ENCODE measurements at places on chromosomes 5 and 9. TPM values are rescaled to one million over a fixed set of nuclear protein-coding genes. Genes with fewer than 3 reads are reported as not detected.
A peak's percentile ranks its signal among the peaks of the same experiment; 100 is the strongest.

Gene ATG12
- total RNA-seq, result 39.6 TPM

Gene TPPP
- total RNA-seq, result 0.14 TPM

Gene CFAP90
- total RNA-seq, result not detected

Gene SLCO6A1
- total RNA-seq, result not detected

Gene CDH9
- total RNA-seq, result not detected

Gene PDZD2
- total RNA-seq, result 14.5 TPM

Gene PDGFRB
- not detected for total RNA-seq

- no peak for DNase-seq
Observed at GRCh38 chr5:154138701-154139100, 51.8 kb upstream of the GALNT10 start.

DNA sequence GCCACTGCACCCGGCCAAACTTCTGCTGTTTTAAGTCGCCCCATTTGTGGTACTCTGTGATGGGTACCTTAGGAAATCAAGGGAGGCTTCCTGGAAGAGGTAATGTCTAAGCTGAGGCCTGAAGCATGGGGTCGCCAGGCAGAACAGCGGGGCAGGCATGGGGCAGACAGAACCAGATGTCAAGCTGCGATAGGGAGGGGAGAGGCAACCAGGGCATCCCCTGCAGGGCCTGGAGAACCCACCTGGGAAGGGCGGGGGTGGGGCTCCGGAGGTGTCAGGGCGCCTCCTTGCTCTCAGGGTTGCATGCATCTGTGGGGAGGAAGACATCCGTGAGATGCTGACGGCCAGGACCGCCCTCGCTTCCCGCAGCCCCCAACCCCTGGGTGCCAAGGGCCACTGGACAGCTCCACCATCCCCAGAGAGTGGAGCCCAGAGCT is 2.8 kb downstream of the LCN15 start:
- DNase-seq, result no peak

DNA sequence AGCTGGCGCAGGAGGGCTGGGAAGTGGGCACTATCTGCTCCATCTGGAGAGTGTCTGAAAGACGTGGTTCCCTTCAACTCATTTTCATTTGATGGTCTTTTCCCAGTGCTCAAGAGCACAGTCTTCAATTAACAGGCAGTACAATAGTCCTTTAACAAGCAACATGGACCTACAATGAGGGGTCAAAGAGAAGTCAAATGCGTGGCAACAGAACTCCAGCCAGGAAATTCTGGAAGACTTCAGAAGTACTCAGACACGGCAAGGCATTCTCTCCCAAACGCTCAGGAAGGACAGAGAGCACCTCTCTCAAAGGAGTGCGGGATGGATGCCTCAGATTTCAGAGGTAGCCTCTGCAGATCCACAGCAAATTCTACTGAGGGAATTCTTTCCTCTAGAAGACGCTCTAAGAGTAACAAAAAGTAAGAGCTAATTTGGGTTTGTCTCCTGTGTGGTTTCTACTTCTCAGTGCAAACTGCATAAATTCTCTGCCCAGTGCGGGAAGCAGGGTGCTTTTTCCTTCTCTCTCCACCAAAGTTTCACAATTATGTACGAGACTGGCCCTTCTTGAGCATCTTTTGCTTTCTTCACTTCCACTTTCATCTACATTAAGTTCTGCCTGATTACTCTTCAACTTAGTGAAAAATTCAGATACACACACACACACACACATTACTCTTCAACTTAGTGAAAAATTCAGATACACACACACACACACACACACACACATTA is 56.4 kb downstream of the LHFPL2 start:
- DNase-seq, result no peak

- DNase-seq, result no peak
Observed at GRCh38 chr5:174708476-174709207, 15.7 kb upstream of the MSX2 start.

GRCh38 chr5:152437866-152438265 is 32.8 kb upstream of the NMUR2 start:
- DNase-seq, result no peak

- no peak for DNase-seq
Observed at GRCh38 chr5:180085837-180086236, 14.3 kb upstream of the RNF130 start.

- no peak for DNase-seq
Observed at GRCh38 chr5:9712911-9713310, 82.8 kb upstream of the TAS2R1 start.

DNA sequence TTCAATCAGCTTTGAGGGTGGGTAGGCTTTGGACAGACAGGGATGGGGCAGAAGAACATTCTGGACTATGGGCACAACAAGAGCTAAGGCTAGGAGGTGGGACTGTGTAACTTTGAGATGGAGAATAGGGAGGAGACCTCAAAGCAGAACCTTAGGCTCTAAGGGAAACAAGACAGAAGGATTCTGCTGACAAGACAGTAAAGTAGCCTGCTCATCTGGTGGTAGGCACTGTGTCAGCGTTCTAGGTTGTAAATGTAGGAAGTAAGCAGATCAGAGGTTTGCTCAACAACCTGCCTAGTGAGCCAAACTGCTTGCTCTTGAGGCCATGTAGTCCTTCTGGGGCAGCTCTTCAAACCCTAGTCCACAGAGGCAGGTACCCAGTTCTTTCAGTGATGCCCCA is 15.0 kb upstream of the IL12B start:
- DNase-seq, result no peak

GRCh38 chr9:87327575-87328125 is 170.0 kb upstream of the DAPK1 start:
- DNase-seq, result peak; percentile 42

- DNase-seq, result no peak
Observed at GRCh38 chr5:91129748-91130147, 253.4 kb downstream of the ARRDC3 start.

- peak; percentile 87 for DNase-seq
Observed at GRCh38 chr5:113020461-113021273, 44.1 kb downstream of the DCP2 start.

GRCh38 chr5:63959177-63959982 is 2.9 kb downstream of the HTR1A start:
- DNase-seq, result peak; percentile 9

GRCh38 chr5:115778417-115778816 is 38.0 kb downstream of the CDO1 start:
- DNase-seq, result no peak

- no peak for DNase-seq
Observed at GRCh38 chr5:59137846-59138245, 555.0 kb downstream of the RAB3C start.

GRCh38 chr5:17893026-17893635 is 258.9 kb downstream of the TAF11L14 start:
- DNase-seq, result no peak

- DNase-seq, result no peak
Observed at GRCh38 chr9:65411901-65412300, 126.9 kb upstream of the FOXD4L5 start.

- peak; percentile 73 for DNase-seq
Observed at GRCh38 chr9:6007058-6007769, 8.2 kb downstream of the RANBP6 start.

- peak; percentile 67 for DNase-seq
Observed at GRCh38 chr5:108382784-108383330, 959 bp upstream of the FBXL17 start.

- peak; percentile 59 for DNase-seq
Observed at GRCh38 chr9:13728917-13729811, 449.7 kb upstream of the MPDZ start.

DNA sequence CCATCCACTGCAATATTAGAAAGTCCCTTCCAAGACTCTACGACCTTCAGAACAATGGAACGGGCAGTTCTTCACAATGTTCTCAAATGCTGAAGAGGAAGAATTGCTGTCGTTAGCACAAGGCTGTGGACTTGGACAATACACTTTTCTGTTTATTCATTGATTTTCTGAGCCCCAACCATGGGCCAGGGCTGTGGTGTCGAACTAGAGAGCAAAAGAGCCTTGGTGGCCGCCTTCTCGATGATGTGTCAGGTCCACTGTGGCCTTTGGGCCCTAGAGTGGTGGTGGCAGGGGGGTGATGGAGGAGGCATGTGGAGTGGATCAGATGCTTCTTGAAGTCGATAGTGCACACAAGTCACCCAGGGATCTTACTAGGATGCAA is 18.5 kb upstream of the KIF12 start:
- no peak for DNase-seq

Measured in foreskin keratinocyte (primary cell).